ENCODE measurements at places on chromosomes 1 and 21.

DNA sequence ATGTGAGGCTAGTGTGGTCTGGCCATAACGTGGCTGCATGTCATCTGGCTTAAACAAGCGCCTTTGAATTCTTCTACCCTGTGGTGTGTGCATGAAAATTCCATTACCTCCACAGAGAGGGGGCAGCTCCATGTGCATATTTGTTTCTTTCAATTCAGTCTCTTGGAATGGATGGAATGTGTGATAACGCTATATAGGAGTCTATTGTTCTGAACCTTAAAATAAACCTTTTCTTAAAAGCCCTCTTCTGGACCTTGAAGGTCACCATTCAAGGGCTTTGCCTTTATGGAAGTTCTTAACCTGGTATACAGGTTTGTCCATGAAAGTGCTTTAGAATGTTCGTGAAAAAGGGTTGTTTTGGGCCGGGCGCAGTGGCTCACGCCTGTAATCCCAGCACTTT lies 118.2 kb upstream of the ADGRL2 start:
- DNase-seq: no peak
- no peak overlapping the region for H3K27ac ChIP-seq
- H3K4me3 ChIP-seq: no peak overlapping the region

DNA sequence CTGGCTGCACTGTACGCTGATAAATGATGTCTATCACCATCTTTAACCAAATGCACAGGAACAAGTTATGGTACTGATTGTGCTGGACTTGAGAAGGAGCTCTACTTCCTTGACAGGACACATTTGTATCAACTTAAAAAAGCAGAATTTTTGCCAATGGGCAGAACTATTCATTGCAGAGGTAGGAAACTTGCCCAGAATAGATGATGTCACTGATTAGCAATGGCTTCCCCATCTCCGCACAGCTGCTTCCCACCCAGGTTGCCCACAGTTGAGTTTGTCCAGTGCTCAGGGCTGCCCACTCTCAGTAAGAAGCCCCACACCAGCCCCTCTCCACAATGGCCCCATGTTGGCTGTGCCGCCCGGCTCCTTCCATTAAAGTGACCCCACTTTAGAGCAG lies 33.4 kb downstream of the CAPN2 start:
- H3K36me3 ChIP-seq: no peaks in the 10 kb centered on the region
- H3K4me1 ChIP-seq: no peaks in the 10 kb centered on the region
- DNase-seq: no peak
- H3K27me3 ChIP-seq: no peaks in the 10 kb centered on the region
- H3K4me3 ChIP-seq: no peak overlapping the region

GRCh38 chr1:992362-992761 lies 7.5 kb downstream of the HES4 start:
- H3K27ac ChIP-seq: no peak overlapping the region
- no peak for DNase-seq
- H3K4me3 ChIP-seq: no peak overlapping the region
- H3K4me1 ChIP-seq: no peaks in the 10 kb centered on the region
- H3K27me3 ChIP-seq: peaks cover 2% of the 10 kb centered on the region
- peaks cover 1% of the 10 kb centered on the region for H3K36me3 ChIP-seq

- no peak overlapping the region for H3K27ac ChIP-seq
- H3K36me3 ChIP-seq: no peaks in the 10 kb centered on the region
- H3K4me1 ChIP-seq: no peaks in the 10 kb centered on the region
- no peak for DNase-seq
These were observed 553.6 kb downstream of the NUF2 start for GRCh38 chr1:163875200-163875926.

DNA sequence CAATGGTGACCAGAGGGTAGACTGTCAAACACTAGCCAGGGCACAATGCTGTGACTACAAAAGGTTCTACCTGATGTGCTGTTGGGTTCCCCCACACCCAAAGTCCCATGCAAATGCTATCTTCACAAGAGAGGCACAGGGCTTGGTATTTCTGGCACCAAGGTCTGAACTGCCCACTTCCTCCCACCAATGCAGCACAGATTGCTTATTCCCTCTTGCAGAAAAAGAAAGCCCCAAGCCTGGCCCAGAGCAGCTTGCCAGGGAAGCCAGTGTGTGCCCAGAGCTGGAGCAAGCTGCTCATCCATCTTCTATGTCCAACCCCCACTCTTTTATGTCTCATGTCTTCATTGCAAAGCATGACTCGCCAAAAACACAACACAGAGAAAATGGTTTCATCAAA lies 149.4 kb upstream of the CAMK1G start:
- H3K27ac ChIP-seq: no peak overlapping the region
- no peak for DNase-seq
- H3K4me3 ChIP-seq: no peak overlapping the region
- no peaks in the 10 kb centered on the region for H3K36me3 ChIP-seq
- H3K27me3 ChIP-seq: peaks cover 10% of the 10 kb centered on the region
- no peaks in the 10 kb centered on the region for H3K4me1 ChIP-seq

DNA sequence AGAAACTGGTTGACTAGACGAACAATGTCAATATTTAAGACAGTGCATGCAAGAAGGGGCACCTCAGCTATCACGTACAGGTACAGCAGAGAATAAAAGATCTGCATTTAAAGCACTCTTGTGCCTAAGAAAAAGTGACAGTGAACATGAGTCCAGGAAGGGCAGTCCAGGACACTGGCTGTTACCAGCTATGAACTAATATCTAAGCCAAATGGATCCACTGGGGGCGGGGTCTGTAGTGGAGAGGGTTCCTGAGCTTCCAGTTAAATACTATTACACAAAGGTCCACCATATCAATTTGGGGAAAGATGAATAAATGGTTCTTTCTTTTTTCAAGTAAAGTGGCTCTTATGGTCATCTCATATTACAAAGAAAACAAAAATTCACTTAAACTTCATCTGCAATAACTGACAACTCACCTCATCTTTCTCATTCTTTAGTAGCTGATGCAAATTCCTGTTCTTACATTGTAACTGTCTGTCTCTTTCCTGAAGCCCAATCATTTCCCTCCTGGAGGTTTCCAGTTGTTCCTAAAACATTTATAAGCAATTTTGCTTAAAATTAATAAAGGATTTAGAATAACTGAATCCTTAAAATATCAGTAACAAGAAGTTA lies 24.5 kb downstream of the SSX2IP start:
- H3K36me3 ChIP-seq: no peaks in the 10 kb centered on the region
- no peak overlapping the region for H3K27ac ChIP-seq
- H3K4me1 ChIP-seq: peaks cover 3% of the 10 kb centered on the region
- H3K4me3 ChIP-seq: no peak overlapping the region

- H3K27ac ChIP-seq: no peak overlapping the region
- H3K4me3 ChIP-seq: no peak overlapping the region
- no peaks in the 10 kb centered on the region for H3K27me3 ChIP-seq
- no peak for DNase-seq
- no peaks in the 10 kb centered on the region for H3K4me1 ChIP-seq
These were observed 108.7 kb downstream of the ENAH start for GRCh38 chr1:225544263-225544662.

- H3K27ac ChIP-seq: no peak overlapping the region
- H3K27me3 ChIP-seq: peaks cover 2% of the 10 kb centered on the region
- H3K4me1 ChIP-seq: no peaks in the 10 kb centered on the region
- H3K36me3 ChIP-seq: no peaks in the 10 kb centered on the region
- H3K4me3 ChIP-seq: no peak overlapping the region
- no peak for DNase-seq
These were observed 537.3 kb downstream of the KCNT2 start for GRCh38 chr1:196070940-196071339.

- no peak overlapping the region for H3K4me3 ChIP-seq
- no peaks in the 10 kb centered on the region for H3K27me3 ChIP-seq
- H3K27ac ChIP-seq: no peak overlapping the region
- H3K36me3 ChIP-seq: no peaks in the 10 kb centered on the region
- no peak for DNase-seq
These were observed 126.2 kb downstream of the SIK1 start for GRCh38 chr21:43300496-43301408.

DNA sequence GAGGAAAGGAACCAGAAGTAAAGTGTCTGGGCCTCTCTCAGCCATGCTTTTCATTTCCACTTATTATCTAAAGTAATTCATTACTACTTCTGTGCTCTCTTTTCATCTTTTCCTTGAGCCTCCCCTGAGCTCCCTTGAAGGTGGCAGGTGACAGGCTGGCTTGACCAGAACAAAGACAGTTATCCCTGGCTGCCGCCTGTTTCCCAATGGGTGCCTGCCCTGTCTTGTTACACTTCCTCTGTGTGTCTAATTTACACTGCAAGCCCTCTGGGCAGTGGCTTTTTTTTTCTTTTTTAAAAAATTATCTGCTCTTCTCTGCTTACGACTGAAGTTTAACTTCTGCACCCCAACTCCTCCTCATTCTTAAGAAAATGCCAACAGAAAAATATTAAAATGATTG lies 113.4 kb downstream of the NGF start:
- no peak overlapping the region for H3K4me3 ChIP-seq
- H3K36me3 ChIP-seq: no peaks in the 10 kb centered on the region
- H3K27me3 ChIP-seq: no peaks in the 10 kb centered on the region
- H3K4me1 ChIP-seq: no peaks in the 10 kb centered on the region

GRCh38 chr1:225670806-225671733 lies 18.1 kb upstream of the ENAH start:
- no peak overlapping the region for H3K4me3 ChIP-seq
- no peaks in the 10 kb centered on the region for H3K27me3 ChIP-seq
- H3K36me3 ChIP-seq: no peaks in the 10 kb centered on the region
- no peak for DNase-seq

- DNase-seq: no peak
- H3K27ac ChIP-seq: no peak overlapping the region
- H3K27me3 ChIP-seq: no peaks in the 10 kb centered on the region
- peaks cover 14% of the 10 kb centered on the region for H3K4me1 ChIP-seq
- H3K36me3 ChIP-seq: no peaks in the 10 kb centered on the region
These were observed 285.0 kb upstream of the NR5A2 start for GRCh38 chr1:199742547-199742946.
